ENCODE measurements at places on chromosomes 6 and 20.

DNA sequence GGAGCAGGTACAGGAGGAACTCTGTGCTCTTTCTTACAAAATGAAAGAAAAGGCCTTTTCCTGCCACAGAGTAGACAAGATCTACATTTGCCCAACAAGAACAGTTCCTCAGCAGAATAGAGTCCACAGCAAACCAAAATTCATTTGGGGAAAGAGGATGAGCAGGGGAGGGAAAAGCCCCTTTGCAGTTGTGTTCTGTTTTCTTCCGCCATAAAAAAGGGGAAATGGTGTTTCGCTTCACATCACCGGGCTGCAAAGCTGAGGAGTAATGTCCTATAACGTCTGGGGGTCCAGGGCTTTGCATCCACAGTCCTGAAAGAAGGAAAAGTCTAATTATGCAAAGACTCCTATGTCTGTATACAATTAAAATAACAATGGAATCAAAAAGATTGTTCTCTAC lies at the start of gene GPR31:
Gene GPR31, minus strand, starts transcription at position 118 of the 400 bp plus-strand sequence. CDS start 149 bp downstream, outside the sequence.
- no peak for DNase-seq

DNA sequence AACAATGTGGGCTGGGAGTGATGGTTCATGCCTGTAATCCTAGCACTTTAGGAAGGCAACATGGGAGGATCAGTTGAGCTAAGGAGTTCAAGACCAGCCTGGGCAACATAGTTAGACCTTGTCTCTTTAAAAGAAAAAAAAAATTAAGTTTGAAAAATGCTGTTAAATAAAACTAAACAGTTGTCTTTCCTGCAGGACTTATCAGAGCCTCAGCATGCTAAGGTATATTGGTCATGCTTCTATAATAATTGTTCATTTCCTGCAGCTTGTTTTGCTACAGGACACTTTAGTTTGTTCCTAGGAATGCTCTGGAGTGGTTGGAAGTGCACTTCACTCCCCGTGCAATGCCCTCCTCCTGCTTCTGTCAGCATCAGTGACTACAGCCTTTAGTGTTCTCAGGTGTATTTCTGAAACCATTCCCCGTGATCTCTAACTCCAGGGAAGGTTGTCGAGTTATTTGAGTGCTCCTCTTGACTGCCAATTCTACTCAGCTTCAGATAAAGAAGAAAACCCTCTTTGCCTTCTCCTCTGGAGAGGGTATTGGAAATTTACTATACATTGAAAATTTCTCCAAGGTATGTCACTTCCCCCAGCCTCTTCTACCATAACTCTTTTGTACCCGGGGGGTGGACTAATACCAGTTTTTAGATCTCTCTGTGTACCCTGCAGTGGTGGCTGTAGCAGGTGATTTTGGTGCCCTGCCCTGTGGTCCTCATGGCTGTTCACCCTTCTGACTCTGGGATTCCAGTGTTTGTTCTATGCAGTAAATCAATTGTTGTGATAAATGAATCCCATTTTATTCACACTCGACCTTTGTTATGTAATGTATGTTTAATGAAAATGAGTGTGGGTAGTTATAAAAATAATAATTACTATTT lies 33.8 kb downstream of the NHLRC1 start:
- DNase-seq: no peak

DNA sequence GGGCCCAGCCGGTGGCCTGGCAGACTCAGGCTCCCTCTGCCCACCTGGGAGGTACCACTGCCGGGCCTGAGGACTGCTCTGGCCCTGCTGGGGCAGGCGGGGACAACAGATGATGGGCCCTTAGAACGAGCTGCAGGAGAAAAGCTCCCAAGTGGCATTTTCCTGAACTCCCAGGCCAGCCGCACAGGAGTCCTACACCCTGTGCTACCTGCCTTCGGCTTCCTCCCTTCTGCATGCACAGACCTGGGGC lies 41.3 kb downstream of the DSTN start:
- DNase-seq: no peak

DNA sequence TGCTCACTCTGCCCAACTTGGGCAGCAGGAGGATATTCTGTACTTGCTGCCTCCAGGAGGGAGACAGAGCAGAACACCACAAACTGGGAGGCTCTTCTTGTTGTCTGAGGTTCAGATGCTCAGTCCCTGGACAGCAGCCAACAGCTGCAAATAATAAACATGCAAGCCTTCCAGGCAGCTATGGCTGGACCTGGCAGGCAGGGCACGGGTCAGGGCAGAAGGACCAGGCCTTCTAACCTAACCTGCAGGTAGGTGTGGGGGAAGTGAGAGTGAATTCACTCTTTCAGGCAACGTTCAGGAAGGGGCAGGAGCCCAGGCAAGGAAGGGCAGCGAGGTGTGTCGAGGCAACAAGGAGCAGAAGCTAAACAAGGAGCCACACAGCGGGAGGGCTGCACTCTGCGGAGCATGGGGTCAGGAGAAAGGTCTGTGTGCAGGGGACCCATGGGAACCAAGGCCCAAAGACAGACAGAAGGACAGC lies 31.5 kb downstream of the NINL start:
- DNase-seq: no peak

DNA sequence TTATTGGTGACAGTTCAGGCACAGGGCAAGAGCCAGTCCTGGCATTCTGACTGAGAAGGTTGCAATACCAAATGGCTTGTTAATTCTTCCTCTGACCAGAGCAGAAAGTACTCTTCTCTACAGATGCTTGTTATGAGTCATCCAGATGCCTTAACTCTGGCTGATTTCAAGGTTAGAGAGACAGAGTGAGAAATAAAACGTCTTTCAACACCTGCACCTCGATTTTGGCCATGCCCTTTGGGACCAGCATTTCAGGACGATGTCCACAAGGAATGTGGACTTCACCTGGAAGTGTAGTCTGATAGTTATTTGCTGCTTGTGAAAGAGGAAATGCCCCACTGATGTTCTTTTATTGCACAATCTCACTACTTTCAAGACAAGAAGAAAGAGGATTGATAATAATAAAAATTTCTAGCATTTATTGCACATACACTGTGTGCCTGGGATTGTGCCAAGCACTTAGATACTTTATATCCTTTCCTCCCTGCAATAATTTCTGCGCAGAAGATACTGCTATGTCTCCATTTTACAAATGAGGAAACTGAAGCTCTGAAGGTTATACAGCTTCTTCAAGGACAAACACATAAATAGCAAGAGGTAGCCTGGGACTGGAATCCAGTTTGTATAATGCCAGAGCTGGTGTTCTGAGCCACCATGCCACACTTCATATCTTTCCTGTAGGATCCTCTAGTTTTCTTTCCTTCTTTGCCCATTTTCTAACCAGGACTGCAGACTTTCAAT lies 33.5 kb upstream of the MCM3 start:
- no peak for DNase-seq

- no peak for DNase-seq
Observed at GRCh38 chr6:38806271-38806670, 91.2 kb downstream of the DNAH8 start.

GRCh38 chr6:169923468-169924464 lies 172.3 kb downstream of the ERMARD start:
- DNase-seq: no peak

DNA sequence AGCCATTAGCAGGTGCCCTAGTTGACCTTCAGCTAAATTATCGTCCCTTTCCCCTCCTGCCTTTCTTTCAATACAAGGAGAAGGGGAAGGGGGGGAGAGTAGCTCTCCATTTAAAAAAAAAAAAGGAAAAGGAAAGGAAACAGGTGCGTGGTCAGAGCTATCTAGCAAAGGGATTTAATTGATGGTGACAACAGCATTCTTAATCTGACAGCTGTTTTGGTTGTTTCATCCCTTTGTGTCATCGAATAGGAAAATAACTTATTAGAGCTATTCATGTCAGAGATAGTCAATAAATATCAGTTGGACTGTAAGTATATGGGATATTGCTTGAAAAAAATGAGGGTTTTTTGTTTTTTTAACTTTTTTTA lies 195.2 kb upstream of the SASH1 start:
- DNase-seq: no peak

DNA sequence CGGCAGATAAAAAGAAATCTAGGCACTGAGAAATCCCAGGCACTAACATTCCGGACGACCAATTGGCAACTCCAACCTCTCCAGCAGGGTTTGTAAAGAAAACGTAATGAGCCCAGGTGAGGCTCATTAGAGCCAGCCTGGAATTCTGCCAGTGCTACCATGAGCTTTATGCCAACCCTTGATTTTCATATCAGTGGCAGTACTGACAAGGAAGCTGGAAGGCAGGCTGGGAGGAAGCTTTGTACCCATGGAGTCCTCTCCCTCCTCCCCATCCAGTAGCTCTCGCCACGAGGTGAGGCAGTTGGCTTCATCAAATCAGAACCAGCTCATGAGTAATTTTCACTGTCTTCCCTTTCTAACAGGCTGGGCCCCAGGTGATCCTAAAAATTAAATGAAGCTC lies 250.2 kb downstream of the ZNF217 start:
- DNase-seq: no peak

DNA sequence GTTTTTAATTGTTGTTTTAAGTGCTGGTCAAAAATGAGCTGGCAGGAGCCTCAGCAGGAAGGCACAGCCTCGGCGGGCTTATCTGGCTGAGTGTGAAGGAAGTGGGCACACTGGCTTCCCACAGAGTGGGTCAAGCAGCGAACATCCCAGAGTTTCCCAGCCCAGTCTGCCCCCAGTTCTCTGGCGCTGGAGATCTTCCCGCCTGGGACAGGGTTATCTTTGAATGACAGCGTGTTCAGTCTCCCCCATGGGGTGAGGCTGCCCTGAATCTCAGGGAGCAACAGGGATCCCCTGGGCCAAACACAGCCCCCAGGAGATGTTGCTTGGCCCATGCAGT lies 122.2 kb upstream of the PTPN1 start:
- DNase-seq: no peak

GRCh38 chr6:170140129-170140528 lies 150.7 kb downstream of the DLL1 start:
- no peak for DNase-seq

DNA sequence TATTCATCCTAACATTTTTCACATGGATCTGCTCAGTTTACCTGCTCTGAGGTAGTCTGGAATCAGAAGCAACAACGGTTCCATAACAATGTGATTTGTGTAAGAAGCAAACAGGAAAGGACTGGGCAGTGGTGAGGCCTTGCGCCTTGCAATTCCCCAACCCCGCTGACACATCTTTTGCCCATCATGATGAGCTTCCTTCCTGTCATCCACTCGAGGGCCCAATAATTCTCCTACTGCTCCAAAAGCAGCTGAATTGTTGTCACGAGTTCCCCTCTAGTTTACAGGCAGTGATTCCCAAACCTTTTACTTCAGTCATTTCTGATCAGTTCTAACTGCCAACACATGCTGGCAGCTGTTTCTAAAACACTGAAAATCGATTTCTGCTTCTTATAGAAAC lies 22.9 kb downstream of the STX7 start:
- DNase-seq: no peak
